ENCODE measurements at places on chromosomes 7 and 10.

- DNase-seq: peak; percentile 58
These were observed 57.8 kb upstream of the PCGF5 start for GRCh38 chr10:91162495-91163268.

GRCh38 chr7:34662058-34662708 is 4.2 kb downstream of the NPSR1 start:
- DNase-seq: no peak

DNA sequence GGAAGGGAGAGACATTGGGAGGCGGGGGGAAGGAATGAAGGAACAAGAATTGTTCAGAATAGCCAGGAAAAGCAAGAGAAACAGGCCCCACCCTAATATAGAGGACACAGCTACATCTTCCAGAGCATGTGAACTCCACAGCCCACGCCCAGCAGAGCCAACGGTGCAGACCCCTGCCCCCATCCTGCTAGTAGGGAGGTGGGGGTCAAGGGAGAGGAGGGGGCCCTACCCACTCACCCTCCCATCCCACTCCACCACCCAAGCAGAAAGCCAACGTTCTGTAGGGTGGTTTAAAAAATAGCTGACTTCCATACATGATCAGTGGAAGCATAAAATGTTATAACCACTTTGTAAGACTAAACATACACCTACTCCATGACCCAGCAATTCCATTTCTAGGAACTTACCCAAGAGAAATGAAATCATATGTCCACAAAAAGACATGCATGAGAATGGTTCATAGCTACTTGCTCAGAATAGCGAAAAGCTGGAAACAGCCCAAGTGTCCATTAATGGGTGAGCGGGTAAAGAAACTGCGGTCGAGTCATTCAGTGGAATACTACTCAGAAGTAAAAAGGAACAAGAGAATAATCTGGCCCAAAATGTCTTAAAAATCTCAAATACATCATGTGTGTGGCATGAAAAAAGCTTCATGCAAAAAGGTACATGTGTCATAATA is 31.8 kb downstream of the CTBP2 start:
- no peak for DNase-seq

DNA sequence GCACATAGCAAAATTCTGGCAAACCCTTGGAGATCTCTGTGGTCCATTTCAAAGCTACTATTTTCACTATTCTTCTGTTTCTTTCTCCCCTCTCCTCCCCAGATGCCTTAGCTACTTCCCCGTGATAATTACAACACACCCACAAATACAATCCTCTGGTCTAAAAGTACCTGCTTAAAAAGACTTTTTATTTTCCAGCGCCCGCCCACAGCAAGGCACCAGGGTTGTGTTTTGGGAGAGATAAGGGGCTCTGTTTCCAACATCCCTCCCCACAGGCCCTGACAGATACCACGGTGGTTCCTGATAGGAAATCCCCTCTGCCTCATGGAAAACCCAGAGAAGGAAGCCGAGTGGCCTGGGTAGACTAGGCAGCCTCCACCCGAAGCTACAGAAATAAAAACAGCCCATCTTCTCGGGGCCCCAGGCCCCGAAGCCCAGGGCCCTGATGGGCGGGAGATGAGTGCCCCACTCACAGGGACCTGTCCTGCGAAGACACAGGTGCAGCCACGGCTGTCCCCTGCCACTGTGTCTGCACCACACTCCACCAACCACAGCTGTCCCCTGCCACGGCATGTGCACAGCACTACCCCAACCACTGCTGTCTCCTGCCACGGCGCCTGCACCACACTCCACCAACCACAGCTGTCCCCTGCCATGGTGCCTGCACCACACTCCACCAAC is 19.7 kb downstream of the CALML5 start:
- no peak for DNase-seq

DNA sequence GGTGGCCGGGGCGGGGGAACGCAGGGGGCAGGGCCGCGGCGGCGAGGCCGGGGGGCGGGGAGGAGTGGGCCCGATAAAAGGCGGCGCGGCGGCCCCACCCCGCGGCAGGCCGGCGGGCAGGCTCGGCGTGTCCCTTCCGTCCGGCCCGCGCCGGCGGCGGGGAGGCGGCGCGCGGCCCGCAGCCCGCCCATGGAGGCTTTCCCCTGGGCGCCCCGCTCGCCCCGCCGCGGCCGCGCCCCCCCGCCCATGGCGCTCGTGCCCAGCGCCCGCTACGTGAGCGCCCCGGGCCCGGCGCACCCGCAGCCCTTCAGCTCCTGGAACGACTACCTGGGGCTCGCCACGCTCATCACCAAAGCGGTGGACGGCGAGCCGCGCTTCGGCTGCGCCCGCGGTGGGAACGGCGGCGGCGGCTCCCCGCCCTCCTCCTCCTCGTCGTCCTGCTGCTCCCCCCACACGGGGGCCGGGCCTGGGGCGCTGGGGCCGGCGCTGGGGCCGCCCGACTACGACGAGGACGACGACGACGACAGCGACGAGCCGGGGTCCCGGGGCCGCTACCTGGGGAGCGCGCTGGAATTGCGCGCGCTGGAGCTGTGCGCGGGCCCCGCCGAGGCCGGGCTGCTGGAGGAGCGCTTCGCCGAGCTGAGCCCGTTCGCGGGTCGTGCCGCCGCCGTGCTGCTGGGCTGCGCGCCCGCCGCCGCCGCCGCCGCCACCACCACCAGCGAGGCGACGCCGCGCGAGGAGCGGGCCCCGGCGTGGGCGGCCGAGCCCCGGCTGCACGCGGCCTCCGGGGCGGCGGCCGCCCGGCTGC is at the start of gene NANOS1:
Gene NANOS1, plus strand, starts transcription at position 102 of the 808 bp plus-strand sequence. Its CDS starts 88 bp downstream, at position 190.
- DNase-seq: no peak

DNA sequence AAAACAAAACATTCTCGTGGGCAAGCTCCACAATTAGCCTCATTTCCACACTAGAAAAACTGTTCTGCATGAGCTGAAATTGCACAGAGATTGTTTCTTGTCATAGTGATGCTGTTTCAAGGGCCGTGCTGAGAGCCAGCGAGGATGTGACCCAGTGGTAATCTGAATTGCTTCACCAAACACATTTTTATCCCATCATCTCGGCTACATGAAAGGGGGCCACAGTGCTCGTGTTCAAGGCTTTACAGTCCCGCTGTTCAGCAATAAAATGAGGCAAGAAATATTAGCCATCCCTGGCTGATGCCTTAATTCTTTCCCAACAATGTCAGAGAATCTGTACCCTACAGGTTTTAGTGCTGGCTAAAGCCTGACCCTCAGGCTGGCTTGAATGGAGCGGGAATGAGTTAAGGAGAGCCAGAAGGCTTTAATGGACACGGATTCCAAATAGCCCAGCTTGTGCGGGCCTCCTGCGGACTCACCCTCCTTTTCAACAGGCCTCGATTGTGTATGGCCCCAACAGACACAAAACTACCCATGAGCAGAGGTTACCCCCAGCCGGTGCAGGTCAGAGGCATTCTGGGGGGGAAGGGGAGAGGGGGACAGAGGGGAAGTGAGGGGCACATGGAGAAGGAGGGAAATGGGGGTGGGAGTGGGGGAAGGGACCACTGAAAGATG is 2.0 kb upstream of the GDF10 start:
- DNase-seq: no peak

DNA sequence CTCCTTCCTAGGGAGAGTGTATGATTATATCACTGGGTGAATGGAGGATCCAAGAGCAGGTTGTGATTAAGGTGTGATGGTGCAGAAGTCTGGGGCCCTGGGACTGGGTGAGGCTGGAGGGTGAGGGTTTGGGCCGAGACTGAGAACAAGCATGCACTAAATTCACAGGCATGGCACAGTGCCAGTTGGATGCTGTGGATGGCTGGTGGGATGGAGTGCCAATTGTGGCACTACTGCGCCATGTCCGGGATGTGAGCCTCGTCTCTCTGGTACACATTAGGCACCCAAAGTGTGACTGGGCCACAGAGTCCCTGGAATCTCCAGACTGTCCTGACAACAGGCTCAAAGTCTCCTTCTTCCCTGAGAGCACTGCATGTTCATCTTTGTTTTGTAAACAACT is 208.1 kb downstream of the EMX2 start:
- DNase-seq: no peak

DNA sequence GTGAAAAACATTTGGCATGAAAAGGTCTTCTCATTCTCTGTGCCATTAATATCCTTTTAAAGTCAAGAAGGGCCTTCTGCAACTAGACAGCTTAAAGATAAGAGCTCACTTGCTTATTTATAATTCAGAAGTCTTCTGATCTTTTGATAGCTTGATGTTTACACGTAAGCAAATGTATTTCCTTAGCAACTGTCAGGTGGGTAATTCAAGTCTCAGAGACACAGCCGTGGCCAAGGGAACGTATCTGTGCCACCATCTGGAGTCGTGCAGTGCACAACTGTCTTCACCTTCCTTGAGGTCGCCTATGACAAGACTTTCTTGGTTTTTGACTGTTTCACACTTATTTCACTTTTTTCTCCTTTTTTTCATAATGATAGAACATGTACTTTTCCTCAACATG is 4.0 kb upstream of the NEBL start:
- no peak for DNase-seq

DNA sequence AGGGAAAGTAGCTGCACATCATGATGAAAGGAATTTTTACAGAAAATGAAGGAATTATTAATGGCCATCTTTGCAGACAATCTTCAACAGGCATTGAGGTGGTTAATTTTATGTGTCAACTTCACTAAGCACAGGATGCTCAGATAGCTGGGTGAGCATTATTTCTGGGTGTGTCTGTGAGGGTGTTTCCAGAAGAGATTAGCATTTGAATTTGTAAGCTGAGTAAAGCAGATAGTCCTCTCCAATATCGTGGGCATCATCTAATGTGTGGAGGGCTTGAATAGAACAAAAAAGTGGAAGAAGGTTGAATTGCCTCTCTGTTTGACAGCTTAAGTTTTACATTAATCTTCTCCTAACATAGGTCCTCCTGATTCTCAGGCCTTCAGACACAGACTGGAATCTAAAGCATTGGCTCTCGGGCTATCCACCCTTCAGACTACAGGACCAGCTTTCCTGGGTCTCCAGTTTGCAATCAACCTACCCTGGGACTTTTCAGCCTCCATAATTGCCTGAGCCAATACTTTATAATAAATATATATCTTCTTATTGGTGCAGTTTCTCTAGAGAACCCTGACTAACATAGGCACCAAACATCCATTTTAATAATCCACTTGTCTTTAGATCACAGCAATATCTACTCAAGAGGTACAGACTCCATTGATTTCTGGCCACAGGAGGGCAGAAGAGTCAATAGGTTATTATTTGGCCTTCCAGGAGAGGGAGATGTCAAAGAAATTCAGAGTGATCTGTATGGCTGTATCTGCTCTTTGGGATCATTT is 10.5 kb upstream of the CRPPA start:
- DNase-seq: no peak

- DNase-seq: no peak
These were observed 170.3 kb upstream of the MINDY3 start for GRCh38 chr10:16030562-16030961.

- no peak for DNase-seq
These were observed 116.1 kb downstream of the INPP5A start for GRCh38 chr10:132653721-132654120.

DNA sequence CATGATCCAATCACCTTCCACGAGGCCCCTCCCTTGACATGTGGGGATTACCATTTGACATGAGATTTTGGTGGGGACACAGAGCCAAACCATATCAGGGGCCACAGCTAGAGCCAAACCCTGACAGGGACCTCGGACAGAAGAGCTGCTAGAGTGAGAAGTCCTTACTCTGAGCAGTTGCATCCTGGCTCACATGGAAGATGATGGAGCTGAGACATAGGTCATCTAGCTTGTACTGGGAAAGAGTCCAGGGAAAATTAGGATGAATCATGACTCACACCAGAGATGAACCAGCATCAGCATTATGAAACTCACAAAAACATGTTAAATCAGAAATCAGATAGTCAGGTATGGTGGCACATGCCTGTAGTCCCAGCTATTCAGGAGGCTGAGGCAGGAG is 12.8 kb upstream of the FMC1 start:
- no peak for DNase-seq

DNA sequence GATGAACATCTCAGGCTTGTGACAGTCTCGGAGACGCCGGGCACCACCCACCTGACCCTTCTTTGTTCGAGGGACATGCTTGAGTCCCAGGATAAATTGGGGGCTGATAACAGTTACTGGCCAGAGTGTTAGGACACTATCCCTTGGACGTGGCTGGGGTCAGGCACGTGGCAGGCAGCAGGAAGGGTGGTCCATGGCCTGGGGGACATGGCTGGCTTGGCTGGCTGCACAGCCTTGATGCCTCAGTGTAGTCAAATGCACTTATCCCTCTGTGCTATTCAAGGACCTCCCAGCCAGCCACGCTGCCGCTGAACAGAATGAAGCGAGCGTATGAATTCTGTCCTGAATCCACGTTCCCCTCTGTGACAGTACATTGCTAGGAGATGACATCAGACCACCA is 662.0 kb upstream of the FOXK1 start:
- no peak for DNase-seq

- no peak for DNase-seq
These were observed 40.5 kb downstream of the ITIH5 start for GRCh38 chr10:7626283-7626682.

DNA sequence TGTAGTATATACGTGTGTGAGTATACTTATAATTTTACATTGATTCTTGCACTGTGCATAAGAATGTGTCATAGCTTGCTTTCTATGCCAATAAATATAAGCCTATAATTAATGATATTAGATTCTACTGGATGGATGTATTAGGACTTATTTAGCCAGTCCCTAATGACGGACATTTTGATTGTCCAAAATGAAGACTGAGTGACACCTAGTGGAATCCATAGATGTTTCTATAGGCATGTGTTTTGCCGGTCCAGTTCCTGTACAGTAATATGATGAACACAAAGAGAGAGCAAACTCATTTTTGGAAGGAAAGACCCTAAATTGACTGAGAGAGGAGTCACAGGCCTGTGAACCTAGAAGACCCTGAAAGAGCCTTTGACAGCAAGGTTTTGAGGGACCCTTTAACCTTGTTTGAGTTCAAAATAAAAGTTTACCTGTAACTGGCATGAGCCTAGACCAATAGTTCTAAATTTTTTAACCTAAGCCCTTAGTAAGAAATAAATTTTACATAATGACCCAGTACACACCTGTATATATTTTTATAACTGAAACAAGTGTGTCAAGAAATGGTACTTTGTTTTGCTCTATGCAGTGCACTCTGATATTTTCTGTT is 42.4 kb upstream of the AGBL3 start:
- DNase-seq: no peak

DNA sequence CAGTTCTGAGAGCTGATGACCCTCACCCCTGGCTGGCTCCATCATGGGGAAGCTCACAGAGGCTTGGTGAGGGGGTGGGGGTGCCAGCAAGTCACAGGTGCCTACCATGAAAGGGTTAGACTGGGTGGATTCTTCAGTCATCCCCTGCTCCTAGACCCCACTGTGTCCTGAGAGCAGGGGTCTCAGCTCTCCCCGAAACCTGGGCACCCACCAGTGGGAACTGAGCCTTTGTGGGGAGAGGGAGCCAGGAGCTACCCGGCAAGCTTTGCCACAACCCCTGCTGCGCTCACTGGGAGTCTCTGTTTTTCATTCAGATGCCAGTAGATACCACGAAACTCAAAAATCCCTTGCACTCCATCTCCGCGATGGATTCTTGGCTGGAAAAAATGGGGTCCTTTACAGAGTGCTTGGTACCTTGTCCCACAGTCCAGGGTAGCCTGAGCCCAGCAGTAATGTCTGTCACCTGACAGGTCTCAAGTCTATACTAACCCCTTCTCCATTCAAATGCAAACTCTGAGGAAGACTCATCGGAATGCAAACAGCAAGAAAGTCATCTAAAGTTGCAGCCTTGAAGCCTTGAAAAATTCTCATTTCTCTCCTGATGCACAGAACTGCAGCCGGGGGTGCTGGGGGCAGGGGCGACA is 48.9 kb upstream of the ENO4 start:
- DNase-seq: no peak

GRCh38 chr10:72796042-72796441 is 97.5 kb upstream of the OIT3 start:
- no peak for DNase-seq

Data from activated T-cell treated with anti-CD3 and anti-CD28 coated beads for 24 hours (primary cell).